ENCODE measurements at places on chromosomes 3 and 15. TPM values are rescaled to one million over a fixed set of nuclear protein-coding genes. Genes with fewer than 3 reads are reported as not detected.

GRCh38 chr3:108455212-108455705 lies 55.1 kb downstream of the MYH15 start:
- H3K36me3 ChIP-seq, result no peaks in the 10 kb centered on the region
- no peak overlapping the region for H3K27ac ChIP-seq
- DNase-seq, result no peak
- no peaks in the 10 kb centered on the region for H3K4me1 ChIP-seq

Gene UBE2Q2
- total RNA-seq, result 42.6 TPM

Gene LSMEM2
- total RNA-seq, result 0.51 TPM

Gene ANKUB1
- total RNA-seq, result not detected

Gene ZBED2
- not detected for total RNA-seq

- H3K4me3 ChIP-seq, result no peak overlapping the region
- H3K4me1 ChIP-seq, result no peaks in the 10 kb centered on the region
- no peaks in the 10 kb centered on the region for H3K27me3 ChIP-seq
- no peak for DNase-seq
- no peak overlapping the region for H3K27ac ChIP-seq
Observed at GRCh38 chr3:109114746-109115145, 3.2 kb downstream of the MORC1 start.

DNA sequence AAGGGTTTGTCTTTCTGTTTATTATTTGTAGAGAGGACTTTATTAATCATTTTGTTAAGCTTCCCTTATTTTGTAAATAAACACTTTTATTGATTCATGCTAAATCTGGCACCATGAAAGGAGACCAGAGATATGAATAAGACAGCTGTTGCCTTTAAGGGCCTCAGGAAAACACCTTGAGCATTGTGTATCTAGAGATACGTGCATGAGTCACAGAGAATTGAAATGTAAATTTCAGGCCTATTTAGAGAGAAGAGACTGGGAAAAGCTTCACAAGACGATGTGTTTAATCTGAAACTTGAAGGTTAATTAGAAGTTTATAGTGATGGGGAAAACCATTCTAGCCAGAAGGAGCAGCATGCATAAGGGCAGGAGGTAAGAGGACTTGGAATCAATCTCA lies 28.6 kb upstream of the UTS2B start:
- H3K27ac ChIP-seq, result no peak overlapping the region
- peaks cover 2% of the 10 kb centered on the region for H3K4me1 ChIP-seq
- no peaks in the 10 kb centered on the region for H3K27me3 ChIP-seq
- peaks cover 11% of the 10 kb centered on the region for H3K36me3 ChIP-seq
- H3K4me3 ChIP-seq, result no peak overlapping the region

Gene PDE8A
- 68.8 TPM for total RNA-seq

DNA sequence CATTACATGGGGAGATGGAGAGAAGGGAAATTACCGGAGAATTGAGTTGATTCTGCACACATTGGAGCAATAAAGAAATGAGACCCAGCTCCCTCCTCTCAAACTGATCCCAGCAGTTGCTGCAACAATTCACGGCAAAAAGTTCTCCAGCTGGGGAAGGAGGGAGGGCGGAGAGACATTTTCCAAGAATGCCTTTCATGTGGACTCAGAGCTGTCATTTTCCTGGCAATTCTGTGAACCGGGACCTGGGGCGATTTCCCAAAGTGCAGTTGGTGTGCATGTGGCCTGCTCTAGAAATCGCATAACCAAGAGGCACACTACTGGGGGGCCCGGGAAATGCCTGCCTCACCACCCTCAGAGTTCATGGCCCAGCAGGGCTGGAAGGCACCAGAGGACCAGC lies 48.7 kb upstream of the IREB2 start:
- H3K4me3 ChIP-seq, result no peak overlapping the region
- no peaks in the 10 kb centered on the region for H3K27me3 ChIP-seq
- no peak overlapping the region for H3K27ac ChIP-seq
- H3K36me3 ChIP-seq, result no peaks in the 10 kb centered on the region
- DNase-seq, result peak; percentile 43
- H3K4me1 ChIP-seq, result no peaks in the 10 kb centered on the region

DNA sequence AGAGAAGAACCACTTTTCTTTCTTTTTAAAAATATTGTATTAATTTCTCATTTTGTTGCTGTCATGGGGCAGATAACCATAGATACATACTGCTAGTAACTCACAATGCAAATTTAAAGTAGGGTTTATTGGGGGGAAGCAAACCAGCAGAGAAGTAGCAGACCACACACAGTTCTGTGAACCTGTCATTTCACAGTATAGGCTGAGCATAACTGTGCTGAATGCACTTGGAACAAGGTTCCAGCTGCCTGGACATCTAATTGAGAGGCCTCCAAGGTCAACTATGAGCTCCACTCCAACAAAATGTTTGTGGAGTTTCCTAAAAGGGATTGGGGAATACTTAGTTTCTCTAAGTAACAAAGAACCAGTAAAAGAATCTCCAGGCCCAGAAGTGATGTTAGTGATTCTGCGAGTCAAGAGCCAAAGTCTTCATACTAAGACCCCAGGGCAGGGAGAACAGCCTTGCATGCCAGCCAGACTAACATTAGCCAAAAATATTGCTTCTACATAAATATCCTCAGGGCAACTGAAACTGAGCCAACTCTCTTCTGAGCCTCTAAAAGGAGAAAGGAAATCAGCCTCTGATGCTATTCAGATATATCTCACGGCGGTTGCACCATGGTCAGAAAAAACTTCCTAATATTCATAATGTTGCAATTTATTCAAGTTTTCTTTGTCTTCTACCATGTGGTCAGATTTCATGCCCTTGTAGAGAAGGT lies 856.4 kb upstream of the ALCAM start:
- no peaks in the 10 kb centered on the region for H3K27me3 ChIP-seq
- no peak overlapping the region for H3K4me3 ChIP-seq
- no peaks in the 10 kb centered on the region for H3K4me1 ChIP-seq
- no peaks in the 10 kb centered on the region for H3K36me3 ChIP-seq
- DNase-seq, result no peak

DNA sequence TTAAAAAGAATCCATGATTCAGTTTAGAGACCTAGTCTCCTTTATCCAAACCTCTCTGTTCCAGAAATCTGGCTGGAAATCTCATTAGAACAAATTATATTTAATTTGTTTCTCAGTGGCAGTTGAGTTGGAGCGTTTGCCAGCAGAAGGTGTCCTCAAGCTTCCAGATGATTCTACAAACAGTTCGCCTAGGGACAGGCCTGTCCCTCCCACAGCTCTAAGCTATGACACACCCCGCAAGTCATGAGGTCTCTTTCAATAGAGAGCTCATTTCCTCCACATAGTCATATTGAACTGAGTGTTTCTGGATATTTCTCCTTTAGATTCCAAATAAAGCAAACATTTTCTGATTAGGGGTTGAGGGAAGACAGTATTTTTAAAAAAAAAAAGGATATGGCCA lies 230.3 kb downstream of the ATP8B4 start:
- H3K4me3 ChIP-seq, result no peak overlapping the region
- no peaks in the 10 kb centered on the region for H3K27me3 ChIP-seq
- no peak for DNase-seq
- no peak overlapping the region for H3K27ac ChIP-seq
- H3K4me1 ChIP-seq, result no peaks in the 10 kb centered on the region
- H3K36me3 ChIP-seq, result no peaks in the 10 kb centered on the region

- no peaks in the 10 kb centered on the region for H3K4me1 ChIP-seq
- no peaks in the 10 kb centered on the region for H3K36me3 ChIP-seq
- DNase-seq, result no peak
- no peak overlapping the region for H3K4me3 ChIP-seq
Observed at GRCh38 chr3:66302288-66302687, 81.5 kb downstream of the SLC25A26 start.

Gene PRTG
- total RNA-seq, result 4.4 TPM

- no peaks in the 10 kb centered on the region for H3K36me3 ChIP-seq
- H3K27ac ChIP-seq, result peak overlapping the region; percentile 45
- peak; percentile 46 for DNase-seq
- H3K4me3 ChIP-seq, result peak overlapping the region; percentile 89
- no peaks in the 10 kb centered on the region for H3K4me1 ChIP-seq
- no peaks in the 10 kb centered on the region for H3K27me3 ChIP-seq
Observed at GRCh38 chr3:52238193-52238760, 681 bp downstream of the TWF2 start.

DNA sequence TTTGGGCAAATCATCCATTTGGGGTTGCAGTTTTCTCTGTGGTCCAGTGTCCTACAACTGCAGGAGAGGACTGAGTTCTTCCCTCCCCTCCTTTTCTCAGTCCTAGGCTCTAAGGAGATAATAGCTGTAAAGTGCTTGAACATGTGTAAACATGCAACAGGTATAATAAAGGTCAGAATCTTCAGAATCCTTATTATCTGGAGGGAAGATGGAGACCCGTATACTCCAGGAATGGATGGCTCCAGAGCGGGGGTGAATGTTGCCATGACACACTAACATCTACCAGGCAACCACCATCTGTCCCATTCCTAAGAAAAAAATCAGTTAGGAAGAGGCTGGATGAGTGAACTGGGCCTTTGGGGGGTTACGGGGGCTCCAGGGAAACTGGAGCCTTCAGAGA lies 39.7 kb upstream of the GLCE start:
- no peaks in the 10 kb centered on the region for H3K27me3 ChIP-seq
- no peak overlapping the region for H3K4me3 ChIP-seq
- no peaks in the 10 kb centered on the region for H3K36me3 ChIP-seq
- no peaks in the 10 kb centered on the region for H3K4me1 ChIP-seq

Gene GABRG3
- not detected for total RNA-seq

GRCh38 chr15:89203705-89204273 lies 17.6 kb downstream of the RLBP1 start:
- no peak for DNase-seq
- no peaks in the 10 kb centered on the region for H3K4me1 ChIP-seq
- no peaks in the 10 kb centered on the region for H3K27me3 ChIP-seq

- no peak overlapping the region for H3K27ac ChIP-seq
- H3K4me1 ChIP-seq, result no peaks in the 10 kb centered on the region
- no peaks in the 10 kb centered on the region for H3K36me3 ChIP-seq
- H3K27me3 ChIP-seq, result no peaks in the 10 kb centered on the region
Observed at GRCh38 chr3:180401226-180401625, 200.7 kb upstream of the TTC14 start.

DNA sequence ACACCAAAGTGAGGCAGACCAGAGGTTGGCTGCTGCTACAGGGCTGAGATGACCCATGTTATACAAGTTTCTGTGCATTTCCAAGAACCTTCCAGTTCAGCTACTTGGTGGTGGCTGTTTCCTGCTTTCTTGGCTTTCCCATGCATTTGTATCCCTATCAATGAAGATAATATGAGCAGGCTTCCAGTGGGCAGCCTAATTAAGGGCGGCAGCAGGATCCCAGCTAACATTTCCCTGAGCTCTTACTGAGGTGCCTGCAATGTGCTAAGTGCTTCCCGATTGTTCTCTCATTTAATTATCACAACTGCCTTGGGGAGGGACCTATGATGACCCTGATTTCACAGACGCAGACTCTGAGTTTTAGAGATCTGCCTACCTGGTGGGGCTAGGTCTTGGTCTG lies 95.5 kb downstream of the FRMD4B start:
- no peaks in the 10 kb centered on the region for H3K27me3 ChIP-seq
- DNase-seq, result no peak
- no peaks in the 10 kb centered on the region for H3K36me3 ChIP-seq
- no peak overlapping the region for H3K27ac ChIP-seq
- H3K4me1 ChIP-seq, result no peaks in the 10 kb centered on the region

GRCh38 chr3:80733522-80734176 lies 965.9 kb upstream of the ROBO1 start:
- no peak for DNase-seq
- no peaks in the 10 kb centered on the region for H3K27me3 ChIP-seq
- no peaks in the 10 kb centered on the region for H3K36me3 ChIP-seq
- no peak overlapping the region for H3K4me3 ChIP-seq

Gene DPPA2
- not detected for total RNA-seq

GRCh38 chr3:115927197-115927596 lies 303.9 kb downstream of the GAP43 start:
- no peak overlapping the region for H3K4me3 ChIP-seq
- H3K27ac ChIP-seq, result no peak overlapping the region
- no peak for DNase-seq
- H3K36me3 ChIP-seq, result no peaks in the 10 kb centered on the region
- no peaks in the 10 kb centered on the region for H3K27me3 ChIP-seq

DNA sequence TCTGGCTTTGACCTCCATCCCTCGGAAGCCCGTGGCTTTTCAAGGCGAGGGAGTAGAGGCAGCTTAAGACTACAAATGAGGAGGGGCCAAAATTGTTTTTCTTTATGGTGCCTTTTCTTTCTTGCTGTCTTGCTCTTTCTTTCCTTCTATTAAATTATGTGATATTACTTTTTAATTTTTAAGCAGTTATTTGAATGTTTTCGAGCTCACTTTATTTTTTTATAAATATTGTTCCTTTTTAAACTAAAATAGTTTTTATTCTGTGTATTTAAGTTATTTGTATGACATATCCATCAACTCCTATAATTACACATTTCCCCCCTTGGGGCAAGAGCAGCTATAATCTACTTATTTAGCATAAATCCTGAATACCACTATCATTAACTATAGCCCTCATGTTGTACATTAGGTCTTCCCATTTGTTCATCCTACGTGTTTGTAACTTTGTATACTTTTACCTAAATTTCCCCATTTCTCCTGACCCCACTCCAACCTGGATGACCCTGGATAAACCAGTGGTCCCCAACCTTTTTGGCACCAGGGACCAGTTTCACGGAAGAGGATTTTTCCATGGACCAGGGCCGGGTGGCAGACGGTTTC lies 622 bp upstream of the PLSCR1 start:
- DNase-seq, result no peak
- H3K27me3 ChIP-seq, result no peaks in the 10 kb centered on the region
- H3K4me1 ChIP-seq, result no peaks in the 10 kb centered on the region
- peak overlapping the region; percentile 76 for H3K27ac ChIP-seq

Gene SLC6A1
- 2.3 TPM for total RNA-seq

Gene SHF
- 19.0 TPM for total RNA-seq

- no peaks in the 10 kb centered on the region for H3K4me1 ChIP-seq
- DNase-seq, result no peak
- no peaks in the 10 kb centered on the region for H3K27me3 ChIP-seq
- H3K36me3 ChIP-seq, result no peaks in the 10 kb centered on the region
- peak overlapping the region; percentile 27 for H3K27ac ChIP-seq
- H3K4me3 ChIP-seq, result peak overlapping the region; percentile 56
Observed at GRCh38 chr3:131503320-131503635, 507 bp upstream of the MRPL3 start.

DNA sequence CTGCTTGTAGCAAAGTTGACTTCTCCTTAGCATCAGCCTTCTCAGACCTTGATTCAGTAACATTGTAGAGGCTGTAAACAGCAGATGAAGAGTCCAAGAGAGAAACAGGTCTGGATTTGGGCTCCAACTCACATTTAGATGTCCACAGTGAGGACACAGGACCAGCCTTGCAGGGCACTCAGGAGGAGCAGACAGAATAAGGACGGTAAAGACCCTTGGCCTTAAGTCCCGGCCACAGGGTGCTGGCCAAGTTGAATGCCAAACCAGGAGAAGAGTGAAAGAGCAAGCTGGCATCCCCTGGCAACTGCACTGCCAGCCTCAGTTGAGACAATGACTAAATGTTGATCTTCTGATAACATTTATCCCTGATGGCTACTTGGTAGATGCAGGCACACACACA lies 136.3 kb downstream of the LRRK1 start:
- H3K27me3 ChIP-seq, result no peaks in the 10 kb centered on the region
- no peak for DNase-seq
- peaks cover 3% of the 10 kb centered on the region for H3K36me3 ChIP-seq

Gene CLDN18
- not detected for total RNA-seq

Gene C2CD4A
- total RNA-seq, result 0.36 TPM
